Renal pelvis (tissue), 12 donors: ENCODE measurements at places on chromosomes 5 and 9. TPM values are rescaled to one million over a fixed set of nuclear protein-coding genes. Genes with fewer than 3 reads are reported as not detected.

DNA sequence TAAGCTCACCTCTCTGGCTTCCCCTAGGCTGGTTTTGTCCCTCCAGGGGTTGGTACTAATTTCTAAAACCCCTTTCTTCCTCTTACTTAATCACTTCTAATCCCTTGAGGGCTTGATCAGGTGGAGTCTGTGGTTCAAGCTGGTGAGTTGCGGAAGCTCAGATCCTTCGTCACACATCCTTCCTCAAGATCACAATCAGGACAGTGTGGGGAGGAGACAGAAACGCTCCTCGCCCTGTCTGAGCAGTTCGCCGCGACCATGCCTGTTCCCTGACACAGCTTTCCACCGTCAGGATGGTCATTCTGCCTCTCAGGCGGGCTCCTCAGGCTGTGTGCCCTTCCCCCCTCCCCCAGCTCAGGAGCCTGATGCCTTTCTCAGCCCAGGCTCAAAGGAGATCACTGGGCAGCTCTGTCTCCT, 24.3 kb downstream of the CPLX2 start:
- DNase-seq, result no peak

SV2C gene
- 0.13 TPM for polyA plus RNA-seq

DNA sequence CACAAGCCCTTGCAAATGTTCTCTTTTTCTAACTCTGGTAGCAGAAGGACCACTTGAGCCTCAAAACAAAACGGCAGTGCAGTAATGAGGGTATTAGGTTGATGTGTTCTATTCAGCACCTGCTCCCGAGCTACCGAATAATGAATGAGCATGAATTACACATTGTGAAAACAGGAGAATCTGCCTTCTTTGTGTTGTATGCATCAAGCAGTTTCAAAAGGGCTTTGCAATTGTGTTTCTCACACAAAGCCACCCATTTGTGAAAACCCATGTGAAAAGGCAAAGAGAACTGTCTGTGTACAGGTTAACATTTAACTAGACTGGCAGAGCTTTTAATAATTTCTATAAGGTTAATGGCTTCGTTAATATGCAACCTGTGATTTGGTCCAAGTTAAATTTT, 97.8 kb downstream of the STK32A start:
- DNase-seq, result no peak

DNA sequence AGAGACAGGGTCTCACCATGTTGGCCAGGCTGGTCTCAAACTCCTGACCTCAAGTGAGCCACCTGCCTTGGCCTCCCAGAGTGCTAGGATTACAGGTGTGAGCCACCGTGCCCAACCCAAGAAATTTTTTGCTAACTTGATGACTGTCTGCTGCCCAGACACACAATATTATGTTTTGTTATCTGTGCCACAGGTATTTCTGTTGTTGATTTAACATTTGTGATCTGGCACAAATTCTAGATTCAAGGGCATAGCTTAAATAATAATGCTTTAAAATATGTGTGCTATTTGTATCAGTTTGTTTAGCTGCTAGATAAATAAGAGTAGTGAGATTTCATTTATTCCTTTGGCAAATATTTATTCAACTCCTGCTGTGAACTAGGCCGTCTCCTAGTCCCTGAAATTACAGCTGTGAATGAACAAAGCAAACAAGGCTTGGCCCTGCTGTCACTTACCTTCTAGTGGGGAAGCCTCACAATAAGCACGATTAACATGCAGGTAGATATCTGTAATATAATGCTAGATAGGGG, 35.3 kb downstream of the GAPVD1 start:
- DNase-seq, result no peak

DNA sequence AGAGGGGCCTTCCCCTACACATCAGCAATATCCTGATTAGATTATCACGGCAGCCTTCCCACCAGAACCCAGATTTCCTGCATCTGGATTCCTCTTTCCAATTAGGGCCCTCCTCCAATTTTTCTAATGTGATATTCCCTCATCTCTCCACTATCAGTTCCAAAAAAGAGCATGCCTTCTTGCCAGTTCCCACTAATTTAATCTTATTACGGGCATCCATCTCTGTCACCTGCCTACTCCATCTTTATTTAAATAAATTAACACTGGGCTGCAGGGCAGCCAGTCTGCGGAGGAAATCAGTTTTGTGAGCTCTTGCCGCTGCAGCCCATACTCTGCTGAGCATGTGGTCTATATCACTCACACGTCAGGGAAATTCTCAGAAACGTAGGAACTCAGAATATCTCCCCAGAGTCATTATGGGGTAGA, 16.6 kb upstream of the FBP2 start:
- DNase-seq, result peak; percentile 49

SLC45A2 gene
- 1.1 TPM for polyA plus RNA-seq

DBH gene
- polyA plus RNA-seq, result 1.7 TPM

LTC4S gene
- 3.9 TPM for polyA plus RNA-seq

DNA sequence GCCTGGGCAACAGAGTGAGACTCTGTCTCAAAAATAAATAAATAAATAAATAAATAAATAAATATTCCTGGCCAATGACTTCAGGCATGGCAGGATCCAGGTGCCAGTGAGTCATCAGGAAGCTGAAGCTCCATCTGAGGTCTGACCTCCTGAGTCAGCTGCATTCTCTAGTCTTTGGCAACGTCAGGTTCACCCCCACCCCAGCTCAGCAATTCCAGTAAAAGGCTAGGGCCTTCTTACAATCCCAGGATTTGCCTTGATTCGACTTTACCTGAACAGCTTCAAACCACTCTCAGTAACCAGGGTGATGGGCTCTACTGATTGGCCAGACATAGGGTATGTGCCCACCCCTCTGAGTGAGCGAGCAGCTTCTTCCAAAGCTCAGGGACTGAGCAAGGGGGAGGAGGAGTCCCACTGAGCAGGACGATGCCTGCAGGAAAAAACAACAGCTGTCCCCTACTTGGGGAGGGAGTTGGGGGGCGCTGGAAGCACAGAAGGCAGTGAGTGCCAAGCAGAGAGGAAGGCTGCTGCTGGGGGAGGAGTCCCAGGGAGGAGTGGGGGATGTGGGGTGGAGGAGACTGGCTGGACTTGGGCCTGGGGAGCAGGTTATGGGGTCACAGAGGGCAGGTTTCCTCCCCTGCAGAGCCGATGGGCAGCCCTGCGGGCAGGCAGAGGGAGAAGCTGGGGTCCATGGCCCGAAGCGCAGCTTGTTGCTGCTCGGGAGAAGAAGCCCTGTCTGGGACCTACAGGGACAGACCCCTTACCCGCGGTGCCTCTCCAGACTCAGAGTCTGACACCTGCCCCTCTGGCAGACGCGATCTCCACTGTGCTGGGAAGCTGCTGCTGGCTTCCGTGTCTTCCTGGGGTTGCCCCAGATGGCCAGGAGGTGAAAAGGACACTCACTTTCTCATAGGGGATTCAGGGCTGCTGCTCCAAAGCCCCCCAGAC, 25.9 kb upstream of the UNC5A start:
- DNase-seq, result no peak

GRCh38 chr5:107968998-107969397, 298.3 kb upstream of the EFNA5 start:
- DNase-seq, result no peak

DNA sequence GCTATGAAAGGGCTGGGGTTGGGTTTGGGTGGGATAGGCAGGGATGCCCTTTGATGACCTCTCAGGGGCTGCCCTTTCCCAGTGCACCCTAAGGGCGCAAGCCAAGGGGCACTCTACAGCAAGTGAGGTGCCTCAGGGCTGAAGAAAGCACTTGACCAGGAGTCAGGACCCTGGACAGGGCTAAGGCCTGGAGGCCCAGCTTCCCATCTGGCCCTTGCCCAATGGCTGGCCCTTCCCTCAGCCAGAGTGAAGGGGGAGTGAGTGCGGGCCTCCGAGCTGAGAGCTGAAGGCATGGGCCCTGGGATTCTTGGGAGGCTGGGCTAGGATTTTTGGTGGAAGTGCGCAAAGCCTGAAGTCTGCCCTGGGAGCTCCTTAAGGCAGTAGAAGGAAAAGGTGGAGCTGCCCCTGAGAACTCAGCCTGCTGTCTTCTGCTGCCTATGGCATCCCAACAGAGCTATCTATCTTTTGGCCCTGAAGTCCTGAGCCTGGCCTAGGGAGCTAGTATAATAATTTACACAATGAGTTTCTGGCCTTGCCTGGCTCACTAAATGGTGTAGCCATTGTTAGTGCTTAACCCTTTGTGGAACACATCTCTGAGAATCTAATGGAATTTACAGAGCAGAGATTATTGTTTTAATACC, 16.4 kb downstream of the JADE2 start:
- no peak for DNase-seq

DNA sequence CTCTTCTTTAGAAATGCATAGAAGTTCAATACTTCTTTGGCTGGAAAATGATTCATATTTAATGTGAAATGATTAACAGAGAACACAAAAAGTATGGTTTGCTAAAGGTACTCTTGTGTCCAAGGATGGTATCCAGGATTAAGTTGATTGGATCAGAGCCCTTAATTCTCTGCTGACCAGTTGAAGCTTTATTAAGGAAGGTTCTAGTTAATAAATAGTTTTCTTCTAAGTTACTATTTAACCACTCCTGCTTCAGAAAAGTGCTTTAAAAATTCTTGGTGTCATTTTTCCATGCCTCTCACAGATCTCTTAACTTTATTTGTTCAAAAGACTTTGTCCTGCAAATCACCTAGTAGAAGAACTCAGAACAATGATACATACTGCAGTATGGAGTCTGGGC, 134.3 kb downstream of the MEF2C start:
- DNase-seq, result no peak

GRCh38 chr5:157219491-157220271, 39.0 kb downstream of the ITK start:
- no peak for DNase-seq

- DNase-seq, result no peak
Measured at GRCh38 chr5:53302529-53302928, 177.9 kb upstream of the FST start.

RIMOC1 gene
- 27.3 TPM for polyA plus RNA-seq

MED7 gene
- 19.9 TPM for polyA plus RNA-seq

ALDOB gene
- 756 TPM for polyA plus RNA-seq
